ENCODE measurements at places on chromosomes 1 and 21. TPM values are rescaled to one million over a fixed set of nuclear protein-coding genes. Genes with fewer than 3 reads are reported as not detected.

The KRTAP13-4 gene
- not detected for total RNA-seq

The ADAM30 gene
- total RNA-seq = 13.1 TPM

The FASLG gene
- not detected for total RNA-seq

The ADORA1 gene
- total RNA-seq = 43.2 TPM

The LORICRIN gene
- 0.31 TPM for total RNA-seq

The COL9A2 gene
- 5.1 TPM for total RNA-seq

The CHML gene
- 20.0 TPM for total RNA-seq

The TEX38 gene
- total RNA-seq = 150 TPM

Data from testis (tissue), 5 donors.